ENCODE measurements at places on chromosomes 1 and 21.

DNA sequence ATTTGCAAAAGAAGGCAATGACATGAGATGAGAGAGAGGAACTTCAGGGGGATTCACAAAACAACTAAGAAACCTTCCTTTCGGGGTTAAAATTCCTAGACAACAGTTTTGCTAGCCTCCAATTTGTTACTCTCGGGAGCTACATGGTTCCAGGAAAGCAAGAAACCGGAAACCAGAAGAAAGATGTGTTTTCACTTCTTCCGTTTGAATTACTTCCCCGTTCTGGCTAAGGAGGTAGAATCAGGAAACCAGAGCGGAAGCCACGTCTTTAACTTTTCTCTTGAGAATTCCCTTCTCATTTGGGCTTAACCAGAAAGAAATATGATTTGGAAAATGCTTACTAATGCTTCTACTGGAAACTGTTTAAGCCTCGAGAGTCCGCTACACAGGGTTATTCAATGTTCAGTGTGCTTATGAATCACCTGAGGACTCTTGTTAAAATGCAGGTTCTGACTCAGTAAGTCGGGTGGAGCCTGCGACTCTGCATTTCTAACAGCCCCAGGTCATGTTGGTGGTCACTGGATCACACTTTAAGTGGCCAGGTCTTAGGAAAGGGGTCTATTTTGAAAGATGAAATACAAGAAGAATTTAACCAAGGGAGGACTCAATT is 43.5 kb upstream of the MCOLN3 start:
- no peak for DNase-seq

- DNase-seq = no peak
Observed at GRCh38 chr1:226608699-226609505, 60.3 kb downstream of the STUM start.

- DNase-seq = no peak
Observed at GRCh38 chr1:33501774-33502173, 29.3 kb downstream of the ZSCAN20 start.

- no peak for DNase-seq
Observed at GRCh38 chr1:180851995-180852887, 60.5 kb upstream of the KIAA1614 start.

DNA sequence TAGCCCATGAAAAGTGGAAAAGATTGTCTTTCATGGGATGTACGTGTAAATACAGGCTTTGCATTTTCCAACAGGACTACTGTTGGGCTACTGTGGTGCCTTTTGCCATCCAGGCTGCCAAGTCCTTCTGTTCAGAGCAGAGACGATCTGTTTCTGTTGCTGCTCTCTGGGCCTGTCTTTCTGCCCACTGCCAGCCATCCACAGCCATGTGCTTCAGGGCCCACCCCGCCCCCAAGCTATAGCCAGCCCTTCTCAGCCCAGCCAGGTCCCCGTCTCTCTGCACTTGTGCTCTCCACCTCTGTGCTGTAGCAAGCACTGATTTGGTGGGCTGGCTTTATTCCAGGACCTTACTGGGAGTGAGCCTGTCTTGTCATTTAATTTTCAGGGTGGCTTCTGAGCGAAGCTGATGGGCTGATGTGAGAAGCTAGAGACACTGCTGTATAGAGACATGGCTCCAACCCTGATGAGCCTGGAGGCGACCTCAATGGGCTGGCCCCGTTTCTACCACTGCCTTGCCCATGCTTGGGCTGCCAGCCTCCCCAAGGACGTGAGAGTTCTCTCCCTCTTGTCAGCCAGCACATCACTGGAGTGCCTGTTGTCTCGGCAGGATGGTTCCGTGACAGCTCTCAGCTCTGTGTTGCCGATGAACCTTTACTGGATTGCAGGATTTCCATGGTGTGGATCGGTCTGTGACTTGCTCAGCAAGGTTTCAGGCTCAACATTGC is 137.8 kb downstream of the PEX14 start:
- DNase-seq = peak; percentile 19
